ENCODE measurements at places on chromosomes 4 and X.

DNA sequence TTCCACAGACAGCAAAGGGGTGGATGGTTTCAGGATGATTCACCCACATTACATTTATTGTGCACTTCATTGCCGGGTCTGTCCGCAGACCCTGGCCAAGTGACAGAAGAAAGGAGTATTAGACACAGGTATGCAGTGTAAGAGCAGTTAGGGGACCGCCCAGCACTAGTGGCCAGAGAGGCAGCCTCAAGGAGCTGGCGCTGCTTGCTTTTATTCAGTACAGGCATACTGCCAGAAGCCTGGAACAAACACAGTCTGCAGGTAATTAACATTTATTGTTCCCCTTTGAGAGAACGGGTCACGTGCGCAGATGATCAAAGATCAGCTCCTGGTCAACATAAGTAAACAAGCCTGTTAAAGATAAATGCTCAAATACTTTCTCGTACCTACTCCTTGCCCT, 1639.0 kb upstream of the IGFBP7 start:
- no peak for DNase-seq

DNA sequence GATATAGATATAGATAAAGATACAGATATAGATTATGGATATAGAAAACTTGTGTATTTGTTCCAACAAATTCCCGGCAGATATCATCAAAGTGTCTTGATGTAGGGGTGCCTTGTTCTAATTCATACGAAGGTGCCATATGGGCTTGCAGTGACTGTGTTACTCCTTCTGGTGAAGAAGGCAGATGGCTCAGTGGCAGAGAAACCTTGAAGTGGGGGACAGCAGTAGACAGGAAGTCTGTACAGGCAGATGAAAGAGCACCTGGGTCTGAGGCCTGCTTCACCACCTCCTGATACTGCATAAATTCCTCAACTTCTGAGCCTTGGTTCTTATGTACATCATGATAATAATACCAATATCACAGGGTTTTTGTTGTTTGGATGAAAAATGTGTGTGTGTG, 179.5 kb upstream of the GATB start:
- DNase-seq, result no peak

DNA sequence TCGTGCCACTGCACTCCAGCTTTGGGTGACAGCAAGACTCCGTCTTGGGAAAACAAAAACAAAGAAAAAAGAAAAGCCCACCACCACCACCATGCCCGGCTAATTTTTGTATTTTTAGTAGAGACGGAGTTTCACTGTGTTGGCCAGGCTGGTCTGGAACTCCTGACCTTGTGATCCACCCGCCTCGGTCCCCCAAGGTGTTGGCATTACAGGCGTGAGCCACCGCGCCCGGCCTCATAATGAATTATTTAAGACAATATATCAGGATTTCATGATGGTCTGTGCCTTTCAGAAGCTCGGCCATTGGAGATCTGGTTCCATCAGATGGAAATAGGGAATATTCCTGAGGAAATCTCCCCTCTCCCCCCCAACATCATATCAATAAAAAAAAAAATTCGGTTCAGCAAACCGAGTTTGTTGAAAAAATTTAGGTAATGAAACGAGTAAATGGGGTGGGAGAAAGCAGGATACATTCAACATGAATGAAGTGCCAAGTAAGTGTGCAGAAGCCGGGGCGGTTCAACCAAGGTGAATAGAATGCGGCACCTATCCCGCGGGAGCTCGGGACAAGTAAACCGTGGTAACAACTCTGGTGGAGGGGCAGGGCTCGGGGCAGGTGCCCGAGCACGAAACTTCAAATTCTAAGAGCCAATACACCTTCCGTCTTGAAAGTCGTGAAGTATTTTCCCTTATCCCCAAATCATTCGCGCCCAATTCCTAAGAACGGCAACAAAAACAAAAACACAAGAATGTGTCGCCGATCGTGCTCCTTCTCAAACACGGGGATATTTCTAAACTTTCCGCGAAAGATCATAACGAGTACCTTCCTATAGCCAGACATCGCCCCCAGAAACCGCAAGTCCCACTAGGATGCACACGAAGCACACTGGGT, 773 bp upstream of the TXLNG start:
- DNase-seq, result peak; percentile 7

DNA sequence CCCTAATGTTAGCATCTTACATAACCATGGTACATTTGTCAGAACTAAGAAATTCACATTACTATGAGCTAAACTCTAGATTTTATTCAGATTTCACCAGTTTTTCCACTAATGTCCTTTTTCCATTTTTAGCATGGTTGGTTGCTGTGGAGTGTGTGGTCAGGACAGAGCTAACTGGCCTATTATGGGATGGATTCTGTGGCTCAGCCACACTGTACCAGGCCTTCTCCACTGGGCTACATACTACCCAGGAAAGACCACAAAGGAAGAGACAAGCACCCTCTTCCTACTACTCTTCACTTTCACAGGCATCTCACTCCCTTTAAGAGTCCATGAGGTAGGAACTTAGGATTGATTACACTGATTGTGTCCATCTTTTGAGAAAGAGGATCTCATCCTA, 67.4 kb downstream of the ZNF827 start:
- DNase-seq, result no peak

DNA sequence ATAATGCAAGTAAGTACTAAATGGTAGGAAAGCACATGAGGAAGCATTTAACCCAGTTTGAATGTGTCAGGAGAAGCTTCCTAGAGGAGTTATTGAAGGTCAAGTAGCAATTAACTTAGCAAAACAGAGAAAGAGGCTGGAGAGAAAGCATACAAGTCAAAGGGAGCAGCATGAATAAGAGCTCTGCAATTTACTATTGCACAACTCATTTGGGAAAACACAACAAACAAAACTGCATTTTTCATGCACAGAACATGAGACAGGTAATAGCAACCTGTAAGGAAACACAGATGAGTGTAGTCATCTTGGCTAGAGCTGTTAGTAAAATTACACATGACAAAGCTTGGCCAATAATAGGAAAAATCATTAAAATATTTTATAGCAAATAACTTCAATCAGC, 538.1 kb downstream of the PPP4R3C start:
- DNase-seq, result no peak

DNA sequence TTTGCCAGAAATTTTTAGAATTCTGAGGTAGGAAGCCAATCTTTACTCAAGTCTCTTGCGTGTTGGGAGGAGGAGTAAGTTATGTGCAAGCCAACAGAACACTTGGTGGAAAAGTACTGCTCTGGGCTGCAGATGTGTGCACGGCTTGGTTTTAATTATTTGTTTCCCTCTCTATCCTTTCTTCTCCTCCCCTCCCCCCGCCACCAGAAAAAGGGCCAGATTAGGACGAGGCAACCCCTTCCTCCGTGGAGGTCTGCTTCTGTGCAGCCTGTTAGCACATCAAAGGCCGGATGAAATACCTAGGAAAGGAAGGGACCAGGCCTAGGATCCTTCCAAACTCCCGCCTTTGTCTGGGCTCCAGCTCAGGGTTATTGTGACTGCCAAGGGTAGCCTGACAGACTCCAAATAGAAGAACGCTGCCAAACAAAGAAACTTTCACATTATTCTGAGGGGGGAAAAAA, 1.0 kb upstream of the PGRMC1 start:
- DNase-seq, result no peak

DNA sequence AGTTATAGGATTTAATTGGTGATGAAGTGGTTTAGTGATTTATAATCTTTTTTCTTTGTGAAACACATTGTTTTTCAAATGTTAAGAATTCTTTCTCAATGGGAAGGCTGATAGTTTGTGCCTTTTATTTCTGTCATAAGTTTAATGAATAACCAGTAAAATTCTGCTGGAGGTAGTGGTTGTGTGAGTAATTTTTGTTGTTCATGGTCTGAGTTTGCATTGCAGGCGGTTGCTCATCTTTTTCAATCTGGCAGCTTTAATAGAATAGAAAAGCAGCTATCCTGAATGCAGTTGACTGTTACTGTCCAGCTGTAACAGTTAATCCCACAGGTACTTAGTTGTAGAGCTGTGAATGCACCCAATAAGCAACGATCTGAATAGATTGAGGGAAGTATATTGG, 215.6 kb upstream of the AFF2 start:
- DNase-seq, result no peak

GRCh38 chrX:52608961-52609360, 45.7 kb downstream of the SSX7 start:
- no peak for DNase-seq

- no peak for DNase-seq
Observed at GRCh38 chr4:56861360-56861759, 39.9 kb upstream of the SPINK2 start.

DNA sequence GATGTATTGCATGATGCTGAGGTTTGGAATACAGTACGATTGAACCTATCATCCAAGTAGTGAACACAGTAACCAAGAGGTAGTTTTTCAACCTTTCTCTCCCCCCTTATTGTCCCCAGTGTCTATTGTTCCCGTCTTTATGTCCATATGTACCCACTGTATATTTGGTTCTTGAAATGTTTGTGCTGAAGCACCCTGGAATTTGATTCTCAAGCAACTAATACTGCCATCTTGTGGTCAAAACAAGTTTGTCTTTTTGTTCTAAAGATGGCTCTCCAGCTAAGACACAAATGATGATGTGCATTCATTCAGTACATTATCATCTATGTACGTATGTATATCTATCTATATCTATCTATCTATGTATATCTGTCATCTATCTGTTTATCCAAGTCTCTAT, 33.5 kb upstream of the DCX start:
- DNase-seq, result no peak

Data from stimulated activated naive CD8-positive, alpha-beta T cell treated with anti-CD3 and anti-CD28 coated beads, Interleukin-15, Interleukin-2, amounts not matched to agents 100 U/mL and 50 U/mL, for 24 hours (primary cell).